Hematopoietic multipotent progenitor cell (in vitro differentiated cells): ENCODE measurements at places on chromosomes 6 and 20. TPM values are rescaled to one million over a fixed set of nuclear protein-coding genes. Genes with fewer than 3 reads are reported as not detected.

GRCh38 chr6:38192011-38192410 is 372.5 kb downstream of the ZFAND3 start:
- no peak for DNase-seq

DNA sequence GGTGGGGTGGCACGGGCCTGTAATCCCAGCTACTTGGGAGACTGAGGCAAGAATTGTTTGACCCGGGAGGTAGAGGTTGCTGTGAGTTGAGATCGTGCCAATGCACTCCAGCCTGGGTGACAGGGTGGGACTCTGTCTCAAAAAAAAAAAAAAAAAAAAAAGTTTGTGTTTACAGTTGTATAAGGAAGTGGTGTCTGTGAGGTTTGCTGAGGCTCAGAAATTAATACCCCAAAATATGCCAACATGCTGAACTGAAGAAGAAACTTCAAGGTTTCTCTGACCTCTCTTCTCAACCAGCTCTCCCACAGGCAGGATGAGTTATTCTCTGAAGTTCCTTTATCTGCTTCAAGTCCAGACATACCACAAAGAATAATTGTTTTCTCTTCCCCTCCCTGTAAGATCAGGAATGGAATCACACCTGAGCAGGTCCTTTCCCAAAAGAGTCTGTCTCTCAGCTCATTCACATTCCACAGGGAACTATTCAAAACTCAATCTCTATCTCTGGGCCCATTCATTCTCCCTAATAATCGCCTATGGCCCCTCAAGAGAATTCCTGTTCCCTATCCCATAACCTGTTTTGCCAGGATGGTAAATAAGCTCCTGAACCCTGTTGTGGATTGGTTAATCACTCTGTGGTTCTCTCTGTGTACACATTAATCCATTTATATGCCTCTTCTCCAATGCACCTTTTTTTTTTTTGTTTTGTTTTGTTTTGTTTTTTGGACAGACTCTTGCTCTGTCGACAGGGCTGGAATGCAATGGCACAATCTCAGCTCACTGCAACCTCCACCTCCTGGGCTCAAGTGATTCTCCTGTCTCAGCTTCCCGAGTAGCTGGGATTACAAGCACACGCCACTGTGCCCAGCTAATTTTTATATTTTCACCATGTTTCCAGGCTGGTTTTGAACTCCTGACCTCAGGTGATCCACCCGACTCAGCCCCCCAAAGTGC is 17.4 kb upstream of the KIFC1 start:
- DNase-seq = no peak

DNA sequence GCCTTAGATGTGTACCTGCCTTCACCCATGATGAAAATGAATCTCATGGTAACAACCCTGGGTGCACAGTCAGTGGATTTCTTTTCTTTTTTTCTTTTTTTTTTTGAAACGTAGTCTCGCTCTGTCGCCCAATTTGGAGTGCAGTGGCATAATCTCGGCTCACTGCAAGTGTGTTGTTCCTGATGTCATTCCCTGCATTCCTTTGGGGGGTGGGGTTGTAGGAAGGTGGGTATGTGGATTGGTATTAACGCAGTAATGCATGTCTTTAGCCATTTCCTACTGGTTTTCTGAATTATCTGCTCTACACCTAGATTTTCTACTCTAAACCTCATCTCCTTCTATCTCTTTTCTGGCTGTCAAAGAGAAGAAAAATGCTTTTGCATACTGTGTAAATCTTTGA is 146.6 kb downstream of the RNF144B start:
- no peak for DNase-seq

The PEDS1 gene
- 48.2 TPM for total RNA-seq

The FRMD1 gene
- not detected for total RNA-seq

The F13A1 gene
- total RNA-seq = 5.9 TPM

The ZNF341 gene
- total RNA-seq = 4.6 TPM
